ENCODE measurements at places on chromosomes 11 and 22. TPM values are rescaled to one million over a fixed set of nuclear protein-coding genes. Genes with fewer than 3 reads are reported as not detected.
A peak's percentile ranks its signal among the peaks of the same experiment; 100 is the strongest.

Gene OR52H1
- not detected for polyA plus RNA-seq

DNA sequence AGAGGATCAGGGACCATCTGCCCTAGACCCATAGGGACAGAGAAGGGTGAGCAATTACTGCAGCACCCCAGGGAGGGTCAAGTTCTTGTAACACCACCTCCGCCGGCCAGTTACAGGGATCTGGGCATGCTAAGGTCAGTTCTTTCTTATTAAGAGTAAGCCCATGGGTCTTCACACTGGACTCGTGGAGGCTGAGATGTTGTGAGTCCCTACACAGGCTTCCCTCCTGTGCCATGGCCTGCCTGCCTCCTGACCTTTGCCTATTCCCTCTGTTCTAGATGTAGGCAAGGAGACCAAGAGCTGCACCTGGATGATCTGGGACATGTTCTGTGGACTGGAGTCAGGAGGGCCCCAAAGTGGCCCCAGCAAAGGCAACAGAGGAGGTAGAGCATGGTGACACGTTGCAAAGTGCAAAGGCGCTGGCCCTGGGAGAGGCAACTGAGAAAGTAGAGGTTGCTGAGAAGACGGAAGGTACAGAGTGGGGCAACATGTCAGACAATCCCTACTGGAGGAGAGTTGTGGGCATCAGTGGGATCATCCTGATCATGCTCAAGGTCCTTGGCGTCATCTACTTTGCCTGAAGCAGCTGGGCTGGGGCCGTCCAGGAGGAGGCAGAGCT lies 16.3 kb upstream of the GNAZ start:
- H3K4me1 ChIP-seq: no peaks in the 10 kb centered on the region
- no peak overlapping the region for H3K27ac ChIP-seq
- H3K27me3 ChIP-seq: no peaks in the 10 kb centered on the region
- no peak overlapping the region for H3K4me3 ChIP-seq
- no peaks in the 10 kb centered on the region for H3K36me3 ChIP-seq

Gene DEFB131B
- polyA plus RNA-seq: not detected

Gene TYR
- polyA plus RNA-seq: not detected

Gene MGAT3
- polyA plus RNA-seq: not detected

Gene HMOX1
- polyA plus RNA-seq: 332 TPM

GRCh38 chr11:77186302-77186701 lies 58.3 kb downstream of the MYO7A start:
- H3K4me3 ChIP-seq: no peak overlapping the region
- H3K4me1 ChIP-seq: no peaks in the 10 kb centered on the region
- H3K36me3 ChIP-seq: peaks cover 17% of the 10 kb centered on the region
- no peaks in the 10 kb centered on the region for H3K27me3 ChIP-seq

DNA sequence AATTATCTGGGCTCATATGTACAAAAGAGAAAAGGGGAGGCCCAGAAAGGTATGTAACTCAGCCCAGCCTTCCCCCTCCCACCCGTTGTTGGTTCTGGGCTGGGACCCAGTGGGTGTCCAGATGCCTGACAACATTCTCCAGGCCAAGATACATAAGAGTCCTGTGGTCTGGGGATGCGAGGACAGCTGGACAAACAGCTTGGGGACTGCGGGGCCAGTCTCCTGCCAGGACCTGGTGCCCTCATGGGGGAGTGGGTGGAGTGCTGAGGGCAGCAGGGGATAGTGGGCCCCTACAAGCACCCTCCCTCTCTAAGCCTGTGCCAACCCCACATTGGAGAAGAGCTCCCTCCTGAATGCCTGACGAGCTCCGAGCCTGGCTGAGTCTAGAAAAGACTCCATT lies 3.5 kb upstream of the SLC22A6 start:
- H3K27ac ChIP-seq: no peak overlapping the region
- H3K4me3 ChIP-seq: no peak overlapping the region
- no peaks in the 10 kb centered on the region for H3K27me3 ChIP-seq
- no peaks in the 10 kb centered on the region for H3K36me3 ChIP-seq
- H3K4me1 ChIP-seq: no peaks in the 10 kb centered on the region

DNA sequence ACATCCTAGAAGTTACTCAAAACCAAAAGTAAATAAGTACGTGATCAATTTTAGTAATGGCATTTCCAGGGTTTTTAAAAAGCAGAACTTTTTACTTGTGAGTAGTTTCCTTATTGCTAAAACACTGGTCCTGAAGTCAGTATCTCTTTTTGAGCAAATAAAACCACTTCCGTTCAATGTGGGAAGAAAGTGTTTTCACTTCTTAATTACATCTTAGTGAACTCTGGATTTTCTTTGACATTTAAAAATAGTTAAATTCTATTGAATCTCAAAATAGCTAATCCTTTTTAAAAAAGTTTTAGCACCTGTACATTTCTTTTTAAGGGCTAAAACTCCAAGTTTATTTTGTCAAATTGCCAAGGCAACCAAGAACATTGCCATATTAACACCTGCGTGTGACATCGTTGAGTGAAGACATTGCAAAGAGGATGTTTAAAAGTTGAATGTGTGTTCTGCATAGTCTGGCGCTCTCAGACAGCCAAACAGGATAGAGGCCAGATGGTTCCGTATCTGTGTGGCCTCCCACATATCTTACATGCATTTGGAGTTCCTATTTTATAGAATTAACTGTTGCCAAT lies 17.2 kb upstream of the OR5B21 start:
- H3K36me3 ChIP-seq: peaks cover 26% of the 10 kb centered on the region
- peak; percentile 30 for DNase-seq
- peaks cover 38% of the 10 kb centered on the region for H3K4me1 ChIP-seq
- H3K27ac ChIP-seq: peak overlapping the region; percentile 18
- H3K27me3 ChIP-seq: no peaks in the 10 kb centered on the region

- peak; percentile 90 for DNase-seq
- peaks cover 29% of the 10 kb centered on the region for H3K36me3 ChIP-seq
- peaks cover 62% of the 10 kb centered on the region for H3K4me1 ChIP-seq
- peak overlapping the region; percentile 89 for H3K27ac ChIP-seq
These were observed 55.9 kb downstream of the PPFIA1 start for GRCh38 chr11:70326365-70326811.

DNA sequence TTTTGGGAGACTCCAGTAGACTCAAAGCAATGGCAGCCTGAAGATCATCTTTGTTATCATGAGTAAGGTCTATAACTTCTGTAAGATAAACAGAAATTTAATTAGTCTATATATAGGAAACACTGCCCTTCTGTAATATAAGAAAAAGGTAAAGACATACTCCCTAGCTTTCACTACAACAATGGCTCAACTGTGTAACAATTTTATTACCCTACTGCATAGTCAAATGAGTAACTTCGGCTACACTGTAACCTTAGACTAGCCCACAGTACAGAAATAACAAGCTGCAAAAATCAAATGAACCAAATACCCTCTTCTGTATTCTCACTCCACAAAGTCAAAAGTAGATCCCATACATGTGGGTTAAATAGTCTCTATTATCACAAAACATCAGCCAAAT lies 33.7 kb downstream of the USP28 start:
- H3K4me3 ChIP-seq: no peak overlapping the region
- no peak for DNase-seq
- H3K27ac ChIP-seq: no peak overlapping the region
- peaks cover 49% of the 10 kb centered on the region for H3K36me3 ChIP-seq

DNA sequence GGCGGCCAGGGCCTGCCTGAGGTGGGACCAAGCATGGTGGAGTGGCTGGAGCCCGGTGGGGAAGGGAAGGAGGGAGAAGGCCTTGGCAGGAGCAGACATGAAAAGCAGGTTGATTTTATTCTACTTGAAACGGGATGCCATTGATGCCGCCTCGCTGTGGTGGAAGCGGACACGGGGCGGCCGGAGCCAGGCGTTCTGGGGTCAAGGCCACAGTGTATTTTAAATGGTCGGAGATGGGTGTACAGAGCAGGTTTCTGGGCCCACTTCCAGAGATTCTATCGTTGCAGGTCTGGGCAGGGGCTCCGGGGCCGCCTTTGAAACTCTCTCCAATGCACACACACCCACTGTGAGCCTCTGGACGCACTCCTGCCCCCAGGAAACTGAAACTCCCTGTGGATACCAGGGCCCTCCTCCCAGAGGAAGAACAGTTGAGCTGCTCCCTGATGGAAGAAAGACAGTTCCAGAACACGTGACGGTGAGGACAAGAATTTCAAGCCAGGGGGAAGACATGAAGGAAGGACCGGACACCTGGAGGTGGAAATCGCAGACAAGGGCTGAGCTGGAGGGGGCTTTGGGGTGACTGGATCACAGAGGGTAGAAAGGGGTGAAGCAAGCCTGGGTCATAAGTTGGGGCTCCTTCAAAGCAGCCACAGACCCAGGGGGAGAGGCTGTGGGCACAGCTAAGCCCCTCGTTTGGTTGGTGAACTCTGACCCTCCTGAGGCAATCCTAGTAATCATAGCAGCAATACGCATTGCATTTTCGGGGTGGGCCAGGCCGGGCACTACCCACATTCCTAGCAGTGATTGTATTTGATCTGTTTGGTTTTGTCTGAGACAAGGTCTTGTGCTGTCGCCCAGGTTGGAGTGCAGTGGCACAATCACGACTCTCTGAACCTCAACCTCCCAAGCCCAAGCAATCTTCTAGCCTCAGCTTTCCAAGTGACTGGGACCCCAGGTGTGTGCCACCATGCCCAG lies 12.3 kb upstream of the LINC01488 start:
- DNase-seq: no peak
- H3K4me1 ChIP-seq: no peaks in the 10 kb centered on the region
- no peaks in the 10 kb centered on the region for H3K27me3 ChIP-seq
- H3K36me3 ChIP-seq: no peaks in the 10 kb centered on the region

DNA sequence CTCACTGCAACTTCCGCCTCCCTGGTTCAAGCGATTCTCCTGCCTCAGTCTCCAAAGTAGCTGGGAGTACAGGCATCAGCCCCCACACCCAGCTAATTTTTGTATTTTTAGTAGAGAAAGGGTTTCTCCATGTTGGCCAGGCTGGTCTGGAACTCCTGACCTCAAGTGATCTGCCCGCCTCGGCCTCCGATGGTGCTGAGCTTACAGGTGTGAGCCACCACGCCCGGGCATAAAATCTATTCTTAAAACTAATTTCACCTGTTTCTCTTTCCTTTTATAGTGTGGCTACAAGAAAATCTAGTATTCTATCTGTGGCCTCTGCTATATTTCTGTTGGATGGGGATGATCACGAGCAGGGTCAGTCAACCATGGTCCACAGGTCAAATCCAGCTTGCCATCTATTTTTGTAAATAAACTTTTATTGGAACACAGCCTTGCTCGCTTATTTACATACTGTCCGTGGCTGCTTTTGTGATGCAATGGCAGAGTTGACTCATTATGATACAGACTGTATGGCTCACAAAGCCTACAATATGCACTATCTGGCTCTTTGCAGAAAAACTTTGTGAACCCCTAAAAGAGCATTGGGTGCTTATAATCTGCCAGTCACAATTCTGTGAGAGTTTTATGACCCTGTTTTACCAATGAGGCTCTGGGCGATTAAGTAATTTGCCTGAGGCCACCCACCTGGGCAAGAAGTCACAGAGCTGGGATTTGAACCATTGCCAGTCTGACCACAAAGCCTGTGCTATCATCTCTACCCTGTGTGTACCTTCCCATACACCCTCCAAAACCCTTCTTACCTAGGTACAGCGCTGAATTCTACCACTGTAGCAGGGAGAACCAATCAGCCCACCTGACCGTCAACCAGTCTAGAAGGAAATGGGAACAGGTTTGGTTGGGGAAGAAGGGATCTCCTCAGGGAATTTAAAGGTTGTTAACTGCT lies 28.3 kb downstream of the SLC1A2 start:
- no peak overlapping the region for H3K27ac ChIP-seq
- no peaks in the 10 kb centered on the region for H3K36me3 ChIP-seq
- H3K27me3 ChIP-seq: no peaks in the 10 kb centered on the region

GRCh38 chr11:118935376-118935775 lies 9.7 kb upstream of the BCL9L start:
- H3K27ac ChIP-seq: no peak overlapping the region
- no peaks in the 10 kb centered on the region for H3K27me3 ChIP-seq
- peaks cover 12% of the 10 kb centered on the region for H3K4me1 ChIP-seq
- DNase-seq: no peak

DNA sequence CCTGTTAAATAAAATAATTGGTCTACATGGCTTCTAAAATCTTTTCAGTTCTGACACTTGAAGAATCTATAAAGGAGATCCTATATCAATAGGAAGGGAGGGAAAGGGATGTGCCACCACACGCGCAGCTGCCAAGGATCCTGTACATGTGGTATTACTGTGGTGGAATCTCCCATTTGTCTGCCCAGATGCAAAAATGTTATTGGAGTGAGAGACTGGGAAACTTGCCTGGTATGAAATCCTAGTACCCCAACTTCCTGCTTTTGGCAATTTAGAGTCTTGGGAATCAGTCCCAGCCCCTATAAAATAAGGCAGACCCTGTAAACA lies 81.9 kb upstream of the PICALM start:
- H3K27me3 ChIP-seq: no peaks in the 10 kb centered on the region
- DNase-seq: no peak
- H3K4me3 ChIP-seq: no peak overlapping the region
- peaks cover 35% of the 10 kb centered on the region for H3K4me1 ChIP-seq
- H3K36me3 ChIP-seq: no peaks in the 10 kb centered on the region
- H3K27ac ChIP-seq: peak overlapping the region; percentile 53

Gene OR2D2
- polyA plus RNA-seq: not detected

- no peak for DNase-seq
- H3K27me3 ChIP-seq: no peaks in the 10 kb centered on the region
- no peaks in the 10 kb centered on the region for H3K4me1 ChIP-seq
- peaks cover 81% of the 10 kb centered on the region for H3K36me3 ChIP-seq
These were observed 10.3 kb downstream of the MRPL21 start for GRCh38 chr11:68893282-68893681.

Gene RAB30
- polyA plus RNA-seq: 0.11 TPM

GRCh38 chr11:106463796-106464201 lies 386.3 kb downstream of the AASDHPPT start:
- H3K4me1 ChIP-seq: no peaks in the 10 kb centered on the region
- DNase-seq: no peak
- no peaks in the 10 kb centered on the region for H3K36me3 ChIP-seq
- no peaks in the 10 kb centered on the region for H3K27me3 ChIP-seq
- no peak overlapping the region for H3K4me3 ChIP-seq

GRCh38 chr11:122742301-122743018 lies 86.9 kb downstream of the UBASH3B start:
- peak overlapping the region; percentile 39 for H3K27ac ChIP-seq
- DNase-seq: no peak
- H3K27me3 ChIP-seq: no peaks in the 10 kb centered on the region
- H3K4me1 ChIP-seq: peaks cover 64% of the 10 kb centered on the region

DNA sequence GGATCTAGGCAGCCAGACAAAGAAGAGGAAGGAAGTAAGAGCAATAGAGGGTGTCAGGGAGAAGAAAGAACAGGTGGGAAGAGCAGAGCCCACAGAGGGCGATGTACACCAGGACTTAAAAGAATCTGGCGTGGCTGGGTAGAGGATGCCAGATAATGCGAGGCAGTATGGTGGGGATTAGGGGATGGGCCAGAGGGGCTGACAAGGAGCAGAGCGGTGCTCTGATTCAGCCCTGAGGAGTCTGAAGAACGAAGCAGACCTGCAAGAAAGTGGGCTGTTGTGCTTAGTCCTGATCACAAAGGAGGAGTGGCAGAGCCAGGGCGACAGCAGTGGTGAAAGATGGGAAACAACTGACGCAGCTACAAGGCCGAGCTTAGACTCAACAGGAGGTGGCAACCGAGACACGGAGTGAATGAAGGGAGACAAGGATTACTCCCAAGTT lies 163.7 kb downstream of the LARGE1 start:
- H3K4me1 ChIP-seq: no peaks in the 10 kb centered on the region
- no peak overlapping the region for H3K4me3 ChIP-seq
- no peaks in the 10 kb centered on the region for H3K36me3 ChIP-seq
- no peak for DNase-seq
- H3K27me3 ChIP-seq: no peaks in the 10 kb centered on the region
